Left ventricle myocardium inferior (tissue), 1 donor: ENCODE measurements at places on chromosomes 12 and 14. TPM values are rescaled to one million over a fixed set of nuclear protein-coding genes. Genes with fewer than 3 reads are reported as not detected.

DNA sequence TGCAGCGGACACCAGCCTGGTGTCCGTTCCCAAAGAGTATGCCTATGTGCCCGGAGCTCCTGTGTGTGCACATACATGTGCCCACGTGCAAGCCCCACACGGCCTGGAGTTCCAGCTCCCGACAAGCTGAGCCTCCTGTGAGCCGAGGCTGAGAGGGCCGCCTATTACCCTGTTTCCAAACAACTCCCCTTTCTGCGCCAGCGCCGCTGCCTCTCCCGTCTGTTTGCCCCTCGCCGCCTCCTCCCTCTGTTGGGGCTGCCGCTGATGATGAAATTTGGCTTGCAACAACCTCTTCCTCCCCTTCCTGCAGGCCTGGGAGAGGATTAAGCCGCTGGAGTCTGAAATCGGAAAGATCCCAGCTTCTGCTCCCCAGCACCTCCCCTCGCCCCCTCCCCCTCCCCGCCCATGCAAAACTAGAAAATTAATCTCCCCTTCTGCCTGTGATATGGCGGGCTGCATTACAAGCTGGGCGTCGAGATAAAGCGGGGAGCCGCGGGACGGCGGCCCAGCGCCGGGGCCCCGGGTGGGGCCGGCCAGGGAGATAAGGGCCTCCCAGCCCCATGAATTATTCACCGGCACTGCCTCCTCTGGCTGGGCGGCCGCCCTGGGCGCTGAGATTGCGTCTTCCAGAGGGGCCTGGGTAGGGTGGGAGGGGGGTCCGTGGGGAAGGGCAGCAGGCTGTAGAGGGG, 6.8 kb upstream of the ASIC1 start:
- H3K4me1 ChIP-seq: peaks cover 13% of the 10 kb centered on the region
- peaks cover 48% of the 10 kb centered on the region for H3K27me3 ChIP-seq
- DNase-seq: peak; percentile 71
- H3K4me3 ChIP-seq: peak overlapping the region; percentile 59

GRCh38 chr12:91104812-91105466, 6.4 kb downstream of the LUM start:
- H3K27me3 ChIP-seq: no peaks in the 10 kb centered on the region
- DNase-seq: no peak
- no peaks in the 10 kb centered on the region for H3K4me1 ChIP-seq
- peak overlapping the region; percentile 55 for H3K27ac ChIP-seq

- H3K4me1 ChIP-seq: peaks cover 85% of the 10 kb centered on the region
- peak overlapping the region; percentile 10 for H3K27ac ChIP-seq
- H3K36me3 ChIP-seq: no peaks in the 10 kb centered on the region
- no peak overlapping the region for H3K4me3 ChIP-seq
- H3K27me3 ChIP-seq: no peaks in the 10 kb centered on the region
Observed at GRCh38 chr14:103836976-103837725, 10.2 kb downstream of the PPP1R13B start.

DNA sequence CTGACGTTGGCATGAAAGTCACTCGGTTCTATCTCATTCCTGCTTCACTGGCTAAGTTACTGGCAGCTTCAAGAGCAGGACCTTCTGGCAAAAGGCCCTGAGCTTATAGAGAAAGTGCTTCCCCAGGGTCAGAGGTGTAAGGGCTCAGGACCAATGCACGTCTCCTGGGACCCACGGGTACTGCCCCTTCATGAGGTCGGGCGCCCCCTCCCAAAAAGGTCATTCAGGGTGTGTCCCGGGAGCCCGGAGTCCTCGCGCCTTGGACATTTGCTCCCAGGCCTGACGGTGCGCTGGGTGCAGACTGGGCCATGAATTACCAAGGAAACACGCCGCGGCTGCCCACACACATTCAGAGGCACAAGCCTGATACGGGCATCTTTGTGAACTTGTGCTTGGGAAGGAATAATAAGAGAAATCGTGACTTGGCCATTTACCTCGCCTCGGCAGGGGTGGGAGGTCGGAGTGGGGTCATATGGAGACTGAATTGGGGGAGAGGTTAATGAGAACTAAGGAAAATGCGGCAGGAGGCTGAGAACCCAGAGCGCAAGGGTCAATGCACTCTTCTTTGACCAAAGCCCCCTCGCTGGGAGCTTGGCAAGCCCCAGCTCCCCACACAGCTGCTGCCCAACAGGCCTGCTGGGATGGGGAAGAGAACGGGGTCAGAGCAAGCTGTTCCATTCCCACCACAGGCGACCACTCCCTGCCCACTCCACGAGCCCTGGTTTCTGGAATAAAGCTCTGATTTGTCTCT, 15.7 kb upstream of the SLC6A12 start:
- no peak overlapping the region for H3K4me3 ChIP-seq
- H3K27ac ChIP-seq: no peak overlapping the region
- no peaks in the 10 kb centered on the region for H3K27me3 ChIP-seq
- H3K36me3 ChIP-seq: no peaks in the 10 kb centered on the region

DNA sequence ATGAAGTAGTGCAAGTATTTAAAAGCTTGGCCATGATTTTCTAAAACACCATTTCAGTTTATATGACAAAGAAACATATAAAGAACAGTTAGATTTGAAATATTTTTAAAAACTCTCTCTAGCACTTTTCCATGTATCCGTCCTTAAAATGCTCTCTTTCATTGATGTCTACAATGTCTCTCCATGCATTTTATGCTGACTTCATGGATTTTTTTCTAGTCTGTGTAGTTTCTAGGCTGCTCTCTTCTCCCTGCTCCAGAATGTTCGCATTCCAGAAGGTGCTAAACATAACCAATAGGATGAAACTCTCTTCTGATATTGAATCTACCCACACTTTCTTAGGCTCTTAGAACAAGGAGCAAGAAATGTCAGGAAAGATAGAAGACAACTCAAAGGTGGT, 124.8 kb downstream of the PLCZ1 start:
- DNase-seq: no peak
- H3K27ac ChIP-seq: no peak overlapping the region
- no peak overlapping the region for H3K4me3 ChIP-seq

DNA sequence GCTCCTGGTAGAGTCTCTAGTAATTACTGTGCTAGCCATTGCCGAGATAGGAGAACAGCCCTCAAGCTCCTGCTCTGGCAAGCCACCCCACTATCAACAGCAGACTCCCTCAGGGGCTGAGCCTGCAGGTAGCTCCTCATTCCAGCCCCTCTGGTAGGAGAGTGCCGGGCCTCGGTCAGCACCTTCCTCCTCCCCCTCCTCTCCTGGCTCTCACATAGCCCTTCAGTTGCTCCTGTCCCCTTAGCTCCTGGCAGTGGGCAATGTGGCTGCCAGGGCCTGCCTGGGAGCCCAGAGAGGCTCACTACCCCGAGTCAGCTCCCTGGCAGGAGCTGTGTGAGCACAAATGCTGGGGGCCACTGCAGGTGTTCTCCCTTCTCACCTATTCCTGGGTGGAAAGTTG, 52.0 kb downstream of the IQSEC3 start:
- H3K4me1 ChIP-seq: no peaks in the 10 kb centered on the region
- H3K27ac ChIP-seq: no peak overlapping the region
- H3K4me3 ChIP-seq: no peak overlapping the region
- DNase-seq: no peak
- no peaks in the 10 kb centered on the region for H3K36me3 ChIP-seq
- peaks cover 67% of the 10 kb centered on the region for H3K27me3 ChIP-seq

DNA sequence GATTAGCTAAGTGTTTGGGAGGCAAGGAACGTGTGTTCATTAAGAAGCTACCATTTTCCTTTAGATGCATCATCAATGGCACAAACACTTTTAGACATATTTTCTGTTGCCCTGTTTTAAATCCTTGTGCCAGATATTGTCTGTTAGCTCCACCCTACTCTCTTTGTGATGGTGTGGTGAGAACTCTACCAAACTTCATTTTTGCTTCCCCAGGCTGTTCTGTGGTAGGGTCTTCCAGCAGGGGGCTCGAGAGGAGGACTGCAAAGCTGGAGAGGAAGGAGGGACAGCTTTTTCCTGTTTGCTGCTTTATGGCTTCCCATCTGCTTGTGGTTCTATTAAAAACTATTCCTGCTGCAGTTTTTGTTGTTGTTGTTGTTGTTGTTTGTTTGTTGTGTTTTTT, 23.8 kb upstream of the STRAP start:
- H3K4me1 ChIP-seq: peaks cover 4% of the 10 kb centered on the region
- H3K36me3 ChIP-seq: no peaks in the 10 kb centered on the region
- no peak overlapping the region for H3K4me3 ChIP-seq
- DNase-seq: no peak
- H3K27me3 ChIP-seq: peaks cover 14% of the 10 kb centered on the region

- H3K36me3 ChIP-seq: peaks cover 77% of the 10 kb centered on the region
- no peak overlapping the region for H3K4me3 ChIP-seq
- H3K4me1 ChIP-seq: peaks cover 8% of the 10 kb centered on the region
- no peak for DNase-seq
Observed at GRCh38 chr12:75503459-75503858, 8.0 kb downstream of the KRR1 start.

DNA sequence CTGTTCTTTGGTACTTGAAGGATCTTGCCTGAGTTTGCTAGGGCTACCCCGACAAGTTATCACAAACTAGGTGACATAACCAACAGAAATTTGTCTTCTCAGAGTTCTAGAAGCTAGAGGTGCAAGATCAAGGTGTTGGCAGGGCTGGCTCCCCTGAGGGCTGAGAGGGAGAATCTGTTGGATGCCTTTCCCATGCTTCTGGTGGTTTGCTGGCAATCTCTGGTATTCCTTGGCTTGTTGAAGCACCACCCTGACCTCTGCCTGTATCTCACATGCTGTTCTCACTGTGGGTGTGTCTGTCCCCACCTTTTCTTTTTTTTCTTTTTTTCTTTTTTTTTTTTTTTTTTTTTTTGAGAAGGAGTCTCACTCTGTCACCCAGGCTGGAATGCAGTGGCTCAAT, 81.2 kb downstream of the VCPKMT start:
- H3K27ac ChIP-seq: no peak overlapping the region
- H3K4me1 ChIP-seq: peaks cover 7% of the 10 kb centered on the region
- DNase-seq: no peak
- no peak overlapping the region for H3K4me3 ChIP-seq

DNA sequence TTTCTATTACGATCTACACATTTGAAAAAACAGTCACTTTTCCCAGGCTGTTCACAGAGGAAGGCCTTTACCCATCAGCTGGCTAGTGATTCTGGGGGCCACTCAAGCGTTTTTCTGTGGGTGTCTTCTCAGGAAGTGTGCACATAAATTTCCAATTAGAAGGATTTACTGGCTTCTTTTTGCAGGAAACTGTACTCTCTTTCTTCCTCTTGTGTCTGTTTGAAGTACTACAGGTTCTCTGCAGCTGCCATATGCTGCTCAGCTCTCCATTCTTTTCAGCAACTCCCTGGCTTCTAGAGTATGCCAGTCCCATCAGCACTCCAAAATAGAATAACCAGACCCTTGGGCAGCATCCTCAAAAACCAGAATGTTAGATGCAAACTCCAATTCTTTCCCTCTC, 110.4 kb upstream of the NAV3 start:
- no peaks in the 10 kb centered on the region for H3K27me3 ChIP-seq
- H3K4me3 ChIP-seq: no peak overlapping the region
- no peak overlapping the region for H3K27ac ChIP-seq
- H3K36me3 ChIP-seq: no peaks in the 10 kb centered on the region

GRCh38 chr12:128365032-128365431, 98.1 kb downstream of the TMEM132C start:
- H3K4me3 ChIP-seq: peak overlapping the region; percentile 53
- peaks cover 11% of the 10 kb centered on the region for H3K4me1 ChIP-seq
- no peak for DNase-seq
- no peak overlapping the region for H3K27ac ChIP-seq
- H3K27me3 ChIP-seq: peaks cover 93% of the 10 kb centered on the region

DNA sequence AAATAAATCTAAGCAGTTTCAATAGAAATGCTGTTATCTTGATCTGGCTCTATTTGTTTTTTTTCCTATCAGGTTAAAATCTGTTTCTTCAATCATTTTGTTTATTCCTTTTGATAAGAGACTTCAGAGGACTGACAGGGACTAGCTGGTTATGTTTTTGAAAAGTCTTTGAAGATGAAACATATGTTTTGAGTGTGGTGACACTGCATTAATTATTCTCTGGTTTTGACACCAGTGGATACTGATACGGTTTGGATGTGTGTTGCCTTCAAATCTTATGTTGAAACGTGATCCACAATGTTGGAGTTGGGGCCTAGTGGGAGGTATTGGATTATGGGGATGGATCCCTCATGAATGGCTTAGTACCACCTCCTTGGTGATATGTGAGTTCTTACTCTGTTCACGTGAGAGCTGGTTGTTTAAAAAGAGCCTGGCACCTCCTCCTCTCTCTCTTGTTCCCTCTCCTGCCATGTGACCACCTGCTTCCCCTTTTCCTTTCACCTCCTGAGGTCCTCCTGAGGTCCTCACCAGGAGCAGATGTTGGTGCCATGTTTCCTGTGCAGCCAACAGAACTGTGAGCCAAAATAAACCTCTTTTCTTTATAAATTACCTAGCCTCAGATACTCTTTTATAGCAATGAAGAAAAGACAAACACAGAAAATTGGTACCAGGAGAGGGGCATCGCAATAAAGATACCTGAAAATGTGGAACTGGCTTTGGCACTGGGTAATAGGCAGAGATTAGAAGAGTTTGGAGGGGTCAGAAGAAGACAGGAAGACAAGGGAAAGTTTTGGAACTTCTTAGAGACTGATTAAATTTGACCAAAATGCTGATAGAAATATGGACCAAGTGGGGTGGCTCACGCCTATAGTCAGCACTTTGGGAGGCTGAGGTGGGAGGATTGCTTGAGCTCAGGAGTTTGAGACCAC, 23.0 kb downstream of the RASSF3 start:
- H3K27ac ChIP-seq: no peak overlapping the region
- H3K36me3 ChIP-seq: peaks cover 4% of the 10 kb centered on the region
- peaks cover 65% of the 10 kb centered on the region for H3K4me1 ChIP-seq
- H3K4me3 ChIP-seq: no peak overlapping the region

DNA sequence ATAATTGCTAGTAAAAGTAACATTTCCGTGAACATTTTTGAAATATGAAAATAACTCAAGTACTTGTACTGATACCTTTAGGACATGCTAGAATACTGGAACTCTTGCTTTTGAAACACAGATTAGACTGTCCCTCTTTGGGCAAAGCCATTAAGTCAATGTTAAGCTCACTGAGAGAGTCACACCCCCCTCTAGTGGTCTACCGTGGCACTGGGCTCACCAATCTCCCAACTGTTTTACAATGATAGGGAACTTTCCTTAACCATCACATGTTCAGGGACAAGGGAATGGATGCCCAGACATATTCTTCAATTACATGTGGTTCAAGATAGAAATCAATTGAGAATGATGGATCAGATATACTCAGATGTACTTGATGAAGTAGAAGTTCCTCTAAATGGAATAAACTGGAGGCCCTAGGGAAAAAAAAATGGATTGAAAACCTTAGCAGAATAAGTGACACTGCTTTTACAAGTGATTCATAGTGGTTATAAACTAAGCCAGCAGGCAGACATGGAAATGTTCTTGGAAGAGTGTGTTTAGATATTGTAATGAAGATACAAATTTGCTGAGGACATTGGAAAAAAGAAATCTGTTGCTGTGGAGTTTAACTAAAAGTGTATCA, 17.8 kb downstream of the NANOG start:
- DNase-seq: peak; percentile 40
- peaks cover 36% of the 10 kb centered on the region for H3K27me3 ChIP-seq
- H3K4me3 ChIP-seq: no peak overlapping the region

The SALL2 gene
- total RNA-seq: 3.4 TPM

The DGKA gene
- total RNA-seq: 6.5 TPM

The HCAR3 gene
- not detected for total RNA-seq

The VASH1 gene
- total RNA-seq: 12.4 TPM

The CLEC4C gene
- total RNA-seq: not detected

The CMKLR1 gene
- total RNA-seq: 5.7 TPM

The KLHL33 gene
- 0.33 TPM for total RNA-seq

The OTX2 gene
- total RNA-seq: not detected

The RFX4 gene
- not detected for total RNA-seq
